ENCODE measurements at places on chromosomes 4 and X.

- no peak for DNase-seq
These were observed 24.8 kb downstream of the SMIM20 start for GRCh38 chr4:25938787-25939186.

DNA sequence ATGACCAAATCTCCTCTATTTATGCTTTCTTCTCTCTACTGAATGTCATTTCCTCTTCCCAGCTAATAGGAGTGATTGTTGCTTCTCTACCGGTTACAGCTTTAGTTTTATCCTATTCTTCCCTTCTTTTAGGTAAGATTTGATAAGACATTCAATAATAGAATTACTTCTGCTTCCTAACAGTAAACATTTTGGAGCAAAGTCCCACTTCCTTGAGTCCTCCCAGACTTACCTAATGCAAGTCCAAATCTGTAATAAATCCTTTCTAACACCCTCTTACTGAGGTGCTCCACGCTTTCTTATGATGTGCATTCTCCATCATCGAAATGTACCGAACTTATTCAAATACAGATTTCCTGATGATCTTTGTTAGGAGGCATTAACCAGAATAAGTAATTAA, 79.2 kb upstream of the GPM6A start:
- DNase-seq = no peak

GRCh38 chr4:137421796-137422195, 110.5 kb downstream of the PCDH18 start:
- no peak for DNase-seq

- no peak for DNase-seq
These were observed 53.2 kb downstream of the MXRA5 start for GRCh38 chrX:3293251-3293650.

GRCh38 chrX:65821721-65822496, 154.5 kb downstream of the MSN start:
- no peak for DNase-seq

- no peak for DNase-seq
These were observed 233.6 kb upstream of the WDFY3 start for GRCh38 chr4:85200106-85200505.

DNA sequence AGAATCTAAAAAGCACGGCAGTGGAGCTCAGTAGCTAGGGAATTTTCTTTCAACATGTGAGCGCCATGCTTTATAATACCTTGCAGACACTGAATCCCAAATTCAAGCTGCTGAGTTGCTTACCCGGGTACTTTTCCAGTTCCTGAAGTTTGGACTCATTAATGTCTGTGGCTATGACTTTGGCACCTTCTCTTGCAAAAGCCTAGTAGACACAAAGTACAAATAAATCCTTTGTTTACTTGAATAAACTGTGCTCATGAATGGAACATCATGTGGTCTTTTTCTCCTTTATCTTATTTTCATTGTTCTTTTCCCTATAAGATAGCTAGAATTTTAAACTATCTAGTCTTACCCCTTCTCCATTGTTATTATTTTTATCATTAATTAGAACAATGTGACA, 4.6 kb downstream of the BDH2 start:
- no peak for DNase-seq

DNA sequence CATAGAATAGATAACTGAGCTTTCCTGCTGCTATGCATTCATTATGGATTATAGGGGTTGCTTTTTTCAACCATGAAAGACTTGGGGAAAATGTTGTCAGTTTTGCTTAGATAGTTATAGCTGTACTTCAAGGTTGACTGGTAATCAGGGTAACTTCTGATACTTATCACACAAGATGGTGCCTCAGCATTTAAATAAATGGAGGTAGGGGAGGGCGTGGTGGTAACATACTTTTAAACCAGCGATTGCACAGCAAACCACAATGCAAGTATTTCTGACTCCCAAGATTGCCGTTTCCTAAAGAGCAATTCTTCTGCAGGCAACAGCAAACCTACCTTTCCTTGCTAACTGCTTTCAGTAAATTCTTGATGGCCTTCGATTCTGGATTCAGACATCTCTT, 1.3 kb downstream of the CXCL10 start:
- no peak for DNase-seq

- DNase-seq = peak; percentile 56
These were observed at the start of gene PORCN for GRCh38 chrX:48508400-48509244. PORCN (plus strand) TSS chrX:48508992; CDS start chrX:48509821, 829 bp downstream.

DNA sequence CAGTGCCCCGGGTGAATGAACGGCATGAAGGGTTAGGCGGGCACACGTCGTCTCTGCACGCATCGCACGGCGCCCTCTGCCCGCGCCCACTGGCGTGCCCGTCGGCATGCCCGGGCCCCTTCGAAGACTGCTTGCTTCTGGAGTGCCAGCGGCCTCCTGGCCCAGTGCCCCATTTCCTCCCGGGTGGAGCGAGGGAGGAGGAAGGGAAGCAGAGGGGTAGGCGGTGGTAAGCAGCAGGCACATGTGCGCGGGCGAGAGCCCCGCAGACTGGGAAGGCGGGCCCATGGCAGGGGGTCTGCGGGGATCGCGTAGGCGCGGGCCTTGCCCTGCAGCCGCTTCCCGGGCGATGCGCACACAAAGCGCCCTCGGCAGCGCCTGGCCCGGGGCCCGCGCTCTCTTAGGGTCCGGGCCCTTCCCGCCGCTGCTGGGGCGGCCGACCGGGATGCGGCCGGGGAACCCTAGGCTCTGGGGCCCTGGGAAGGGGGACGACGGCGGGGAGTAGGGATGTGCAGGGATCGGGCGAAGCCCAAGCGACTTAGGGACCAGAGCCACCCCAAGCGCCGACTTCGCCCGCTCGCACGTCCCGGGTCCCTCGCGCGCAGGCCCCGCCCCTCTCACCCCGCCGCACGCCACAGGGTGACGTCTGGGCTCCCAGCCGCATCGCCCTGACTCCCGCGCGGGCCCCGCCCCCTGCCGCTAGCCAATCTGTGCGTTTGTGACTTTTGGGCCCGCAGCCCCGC, 866 bp upstream of the EMD start:
- no peak for DNase-seq

GRCh38 chr4:153222707-153223426, 18.6 kb downstream of the TRIM2 start:
- no peak for DNase-seq

GRCh38 chr4:110198049-110198434, 373 bp downstream of the ELOVL6 start:
- DNase-seq = no peak

DNA sequence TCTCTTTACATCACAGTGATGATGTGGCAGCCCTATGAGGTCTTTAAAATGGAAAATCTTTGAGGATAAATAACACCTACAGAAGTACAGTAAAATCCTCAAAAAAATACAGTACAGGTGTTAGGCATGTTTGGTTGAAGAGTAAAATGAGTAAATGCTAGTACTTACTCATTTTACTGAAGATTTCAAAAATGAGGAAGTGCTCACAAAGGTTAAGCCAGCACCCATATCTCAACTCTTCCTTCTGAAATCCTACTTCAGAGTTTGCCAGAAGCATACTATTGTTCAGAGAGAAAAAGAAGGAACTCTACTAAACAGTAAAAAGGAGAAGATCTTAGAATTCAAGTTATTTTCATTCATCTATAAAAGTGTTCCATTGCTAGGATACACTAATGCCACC, 130.9 kb downstream of the CBR4 start:
- DNase-seq = no peak

- no peak for DNase-seq
These were observed 353.3 kb downstream of the ARHGAP24 start for GRCh38 chr4:85828027-85828890.

GRCh38 chrX:137747244-137748043, 181.5 kb downstream of the ZIC3 start:
- DNase-seq = no peak

DNA sequence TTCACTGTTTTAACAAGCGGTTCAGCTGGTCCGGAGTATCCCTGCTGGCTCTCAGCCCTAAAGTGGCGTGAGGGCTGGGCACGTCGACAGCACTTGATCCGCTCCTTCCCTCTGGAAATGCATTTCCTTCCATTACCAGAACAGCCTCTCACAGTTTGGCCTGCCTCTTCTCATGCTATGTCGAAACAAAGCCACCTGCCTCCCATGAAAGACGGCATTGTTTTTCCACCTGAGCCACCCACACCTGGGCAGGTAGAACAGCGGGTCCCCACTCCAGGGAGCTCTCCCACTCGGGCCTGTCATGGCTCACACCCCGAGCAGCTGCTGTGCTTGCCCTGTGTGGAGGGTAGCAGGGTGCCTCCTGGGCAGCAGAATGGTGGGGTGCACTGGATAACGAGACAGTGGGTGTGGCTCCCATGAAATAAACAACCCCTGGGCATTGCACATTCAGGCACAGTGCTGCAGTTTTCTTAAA, 86.2 kb downstream of the FHDC1 start:
- DNase-seq = no peak

DNA sequence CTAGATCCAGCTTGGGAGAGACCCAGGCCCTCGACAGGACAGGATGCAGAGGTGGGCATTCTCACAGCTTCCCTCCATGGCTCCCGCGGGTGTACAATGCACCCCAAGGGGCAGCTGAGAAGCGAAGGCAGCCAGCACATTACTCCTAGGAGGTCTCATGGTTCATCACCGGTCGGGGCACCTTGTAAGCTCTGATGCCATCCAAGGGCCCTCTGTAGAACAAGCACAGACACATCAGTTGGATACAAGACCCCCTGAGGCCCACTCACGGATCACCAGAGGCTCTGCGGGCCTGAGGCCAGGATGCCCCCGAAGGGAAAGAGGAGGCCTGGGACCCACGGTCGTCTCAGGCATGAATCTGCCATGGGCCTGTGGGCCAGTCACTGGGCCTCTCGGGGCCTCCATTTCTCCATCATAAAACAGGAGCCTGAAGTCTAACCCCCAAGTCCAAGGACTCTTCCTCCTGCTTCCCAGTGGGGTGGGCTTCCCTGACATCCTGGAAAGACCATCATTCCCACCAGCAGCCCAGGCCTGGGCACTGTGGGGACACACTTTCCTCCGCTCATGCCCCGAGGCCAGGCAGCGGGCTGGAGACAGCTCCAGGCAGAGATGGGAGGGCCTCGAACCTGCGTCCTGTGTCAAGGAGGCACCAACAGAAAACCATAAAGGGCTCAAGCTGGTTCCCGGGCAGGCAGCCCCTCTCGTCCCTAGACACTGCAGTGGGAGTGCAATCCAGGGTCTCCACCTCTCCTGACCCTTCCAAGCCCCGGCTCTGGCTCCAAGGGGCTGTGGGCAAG, 20.1 kb downstream of the HMX1 start:
- no peak for DNase-seq

- DNase-seq = no peak
These were observed 235.3 kb upstream of the SFRP2 start for GRCh38 chr4:154024097-154024694.

GRCh38 chr4:190121759-190122158, 51.8 kb upstream of the DUX4 start:
- no peak for DNase-seq

GRCh38 chr4:99651016-99651769, 6.4 kb downstream of the C4orf54 start:
- no peak for DNase-seq

- DNase-seq = no peak
These were observed 1.1 kb downstream of the RNF150 start for GRCh38 chr4:141132072-141132708.

GRCh38 chr4:17347445-17347844, 164.4 kb downstream of the QDPR start:
- DNase-seq = no peak

DNA sequence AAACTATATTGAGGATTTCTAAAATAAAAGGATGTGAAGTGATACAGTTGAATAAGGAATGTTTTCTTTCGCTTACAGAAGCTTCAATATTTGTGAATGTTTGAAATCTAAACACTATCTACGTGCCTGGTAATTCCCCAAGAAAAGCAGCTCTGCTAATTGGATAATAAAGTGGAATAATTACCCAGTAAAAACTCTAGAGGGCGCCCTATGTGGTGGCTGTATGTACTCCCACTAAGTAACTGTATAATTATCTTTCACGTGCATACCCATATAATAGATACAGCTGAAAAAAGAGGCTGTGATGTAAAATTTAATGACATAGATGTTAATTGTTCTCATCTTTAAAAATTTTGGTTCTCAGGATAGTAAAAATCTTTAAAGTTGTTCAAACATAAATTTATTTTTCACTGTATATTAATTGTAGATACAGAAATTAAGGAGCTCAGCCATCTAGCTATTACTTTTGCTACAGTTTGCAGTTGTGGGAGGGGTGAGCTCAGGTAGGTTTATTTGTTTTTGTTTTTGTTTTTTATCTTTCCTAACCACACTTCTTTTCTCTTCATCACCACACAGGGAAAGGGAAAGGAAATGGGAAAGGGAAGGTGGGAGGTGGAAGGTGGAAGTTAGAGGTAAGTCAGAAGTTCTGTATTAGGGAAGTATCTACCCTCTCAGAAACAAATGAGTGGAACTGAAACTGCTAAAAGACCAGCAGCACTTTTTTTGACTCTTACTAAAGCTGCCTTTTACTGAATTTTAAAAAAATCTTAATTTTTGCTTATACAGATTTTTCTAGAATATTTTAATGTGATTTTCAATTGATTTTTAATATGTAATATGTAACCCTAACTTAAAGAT, 151.7 kb upstream of the RPS6KA6 start:
- DNase-seq = no peak

Data from stimulated activated CD8-positive, alpha-beta memory T cell treated with anti-CD3 and anti-CD28 coated beads, Interleukin-4, amount 100 ng/mL, for 4 hours (primary cell).